ENCODE measurements at places on chromosomes 4 and X.

- no peak for DNase-seq
These were observed 245.1 kb upstream of the RPS6KA3 start for GRCh38 chrX:20511792-20512191.

DNA sequence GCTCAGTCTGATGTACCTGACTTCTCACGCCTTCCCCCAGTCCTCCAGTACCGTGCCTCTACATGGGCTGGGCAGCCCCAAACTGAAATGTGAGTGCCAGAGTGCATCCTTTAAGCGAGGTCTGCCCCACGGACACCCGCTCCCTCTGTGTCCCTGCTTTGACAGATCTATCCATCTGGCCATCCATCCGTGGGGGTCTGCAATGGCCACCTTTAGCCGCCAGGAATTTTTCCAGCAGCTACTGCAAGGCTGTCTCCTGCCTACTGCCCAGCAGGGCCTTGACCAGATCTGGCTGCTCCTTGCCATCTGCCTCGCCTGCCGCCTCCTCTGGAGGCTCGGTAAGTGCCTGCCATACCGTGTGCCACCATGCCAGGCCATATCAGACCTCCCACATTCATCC lies 827 bp downstream of the PORCN start:
- no peak for DNase-seq

GRCh38 chr4:33072298-33073089 lies 2352.3 kb downstream of the PCDH7 start:
- no peak for DNase-seq

- no peak for DNase-seq
These were observed 392.3 kb downstream of the PACRGL start for GRCh38 chr4:21092531-21092930.

DNA sequence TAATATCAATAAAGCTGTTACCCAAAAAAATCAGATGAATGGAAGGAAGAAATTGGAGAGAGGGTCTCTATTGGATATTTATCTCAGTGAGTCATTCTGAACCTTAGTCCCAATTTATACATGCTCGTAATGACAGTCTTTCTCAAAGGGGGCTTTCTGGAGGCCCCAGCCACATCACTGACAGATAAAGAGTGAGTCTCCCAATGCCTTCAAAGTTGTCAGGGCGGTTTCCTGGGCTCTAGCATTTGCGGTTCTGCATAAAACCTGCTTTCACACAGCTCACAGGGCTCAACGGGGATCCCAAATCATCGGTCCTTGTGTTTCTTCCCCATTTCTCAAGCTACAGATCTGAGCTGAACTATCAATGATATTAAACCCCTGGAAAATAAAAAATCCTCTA lies 17.3 kb downstream of the TCEANC start:
- no peak for DNase-seq

GRCh38 chr4:183903021-183903760 lies 1.9 kb upstream of the STOX2 start:
- no peak for DNase-seq

DNA sequence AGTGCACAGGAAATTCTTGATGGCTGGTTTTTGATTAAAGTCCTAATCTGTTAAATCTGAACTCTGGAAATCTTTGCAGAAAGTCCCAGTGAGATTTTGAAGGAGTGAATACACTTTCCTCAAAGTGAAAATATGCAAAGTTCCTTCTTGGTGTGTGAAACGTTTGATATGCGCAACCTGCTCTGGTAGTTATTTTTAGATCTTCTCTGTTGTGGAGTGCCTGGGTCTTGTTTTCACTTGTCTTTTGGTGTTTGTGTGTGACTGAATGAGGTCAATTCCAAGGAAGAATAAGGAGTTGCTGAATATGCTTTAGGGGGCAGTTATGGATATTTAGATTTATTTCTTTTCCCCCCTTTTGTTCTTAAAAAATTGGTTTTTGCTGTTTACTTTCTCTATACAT lies 41.7 kb downstream of the SCML1 start:
- DNase-seq = no peak

GRCh38 chr4:114694770-114695169 lies 96.2 kb downstream of the UGT8 start:
- no peak for DNase-seq

DNA sequence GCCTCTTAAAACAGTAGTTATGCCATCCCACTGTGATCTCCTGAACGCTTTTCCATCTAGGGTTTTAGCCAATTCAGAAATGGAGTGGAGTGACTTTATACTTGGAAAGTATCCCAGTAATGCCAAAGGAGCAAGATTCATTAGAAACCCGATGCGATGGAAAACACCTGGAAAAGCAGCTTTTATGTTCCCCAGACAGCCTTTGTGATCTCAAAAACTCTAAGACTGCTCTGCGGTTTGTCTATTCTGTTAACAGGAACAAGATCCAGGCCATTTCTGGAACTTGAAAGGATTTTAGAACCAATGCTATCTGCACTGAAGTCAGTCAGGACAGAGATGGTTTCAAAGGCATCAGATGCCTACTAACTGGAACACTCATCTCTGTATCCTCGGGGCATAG lies 145.1 kb downstream of the APBB2 start:
- DNase-seq = no peak

- DNase-seq = no peak
These were observed 38.5 kb downstream of the RAB33B start for GRCh38 chr4:139492429-139492828.

Measured in stimulated activated CD4-positive, alpha-beta T cell treated with anti-CD3 and anti-CD28 coated beads, Interleukin-4, amount 100 ng/mL, for 1 hour (primary cell).